ENCODE measurements at places on chromosomes 3 and 15. TPM values are rescaled to one million over a fixed set of nuclear protein-coding genes. Genes with fewer than 3 reads are reported as not detected.

DNA sequence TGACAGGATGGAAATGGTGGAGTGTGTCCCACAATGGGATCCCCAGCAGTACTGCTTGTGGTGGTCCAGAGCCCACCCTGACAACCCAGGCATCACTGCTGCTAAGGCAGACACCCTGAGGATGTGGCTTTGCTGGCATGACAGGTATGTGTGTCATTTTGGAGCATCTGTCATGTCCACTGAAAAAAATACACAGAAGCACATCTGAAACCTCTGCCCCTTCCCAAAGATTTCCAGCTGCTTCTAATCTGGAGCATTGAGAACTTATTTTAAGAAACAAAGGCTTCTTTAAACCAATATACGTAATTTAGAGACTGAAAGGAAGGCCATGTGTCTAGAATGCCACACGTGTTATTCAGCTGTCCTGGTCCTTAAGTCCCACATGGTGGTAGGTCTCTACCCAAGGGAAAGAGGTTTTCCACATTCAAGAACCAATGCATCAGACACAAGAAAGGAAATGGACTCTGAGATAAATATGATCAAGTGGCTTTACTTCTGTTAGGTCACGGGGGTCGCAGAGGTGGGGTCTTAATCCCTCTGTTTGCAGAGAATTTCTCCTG lies 88.3 kb downstream of the PDZRN3 start:
- H3K36me3 ChIP-seq: no peaks in the 10 kb centered on the region
- H3K27me3 ChIP-seq: no peaks in the 10 kb centered on the region
- no peak overlapping the region for H3K27ac ChIP-seq
- H3K4me3 ChIP-seq: no peak overlapping the region
- peaks cover 5% of the 10 kb centered on the region for H3K4me1 ChIP-seq
- DNase-seq: no peak

DNA sequence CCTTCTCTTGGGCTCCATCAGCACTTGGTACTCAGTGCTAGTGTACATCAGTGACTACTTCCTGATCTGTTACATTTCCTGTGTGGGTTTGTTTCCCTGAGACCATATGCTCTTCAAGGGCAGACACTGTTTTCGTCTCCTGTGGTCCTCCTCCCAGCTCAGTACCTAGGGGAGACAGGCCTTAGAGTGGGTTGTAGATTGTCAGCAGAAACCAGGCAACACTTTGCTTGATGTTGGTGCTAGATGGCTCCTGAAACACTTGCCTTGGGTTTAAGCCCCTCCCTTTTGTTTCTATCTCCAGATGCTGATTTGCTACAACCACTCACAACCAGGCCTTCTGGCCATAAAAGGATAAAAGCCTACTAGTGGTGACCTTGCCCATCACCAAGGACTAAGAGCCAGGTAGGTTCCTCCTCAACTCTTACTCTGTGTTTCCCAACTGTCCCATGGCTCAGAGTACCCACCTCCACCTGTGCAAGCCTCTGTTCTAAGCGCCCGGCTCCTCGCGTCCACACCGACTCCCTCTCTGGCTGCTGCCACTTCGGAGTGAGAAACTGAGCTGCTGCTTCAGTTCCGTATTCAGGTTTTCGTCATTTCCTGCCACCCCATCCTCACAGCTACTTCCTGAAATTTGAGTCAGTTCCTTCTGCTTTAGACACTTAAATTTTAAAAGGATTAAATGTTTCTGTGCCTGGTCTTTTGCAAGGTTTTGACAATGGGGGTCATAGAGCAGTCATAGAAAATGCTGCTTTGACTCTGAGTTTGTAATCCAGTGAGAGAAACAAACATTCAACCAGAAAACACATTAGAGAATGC lies at the start of gene HCLS1:
TSS of gene HCLS1 (minus strand) at position 548 of the 816 bp plus-strand sequence. CDS start 2,556 bp downstream, outside the sequence.
- no peaks in the 10 kb centered on the region for H3K27me3 ChIP-seq
- no peak within 1 kb of the TSS for H3K27ac ChIP-seq
- no peak within 1 kb of the TSS for H3K4me3 ChIP-seq
- no peak for DNase-seq
- H3K36me3 ChIP-seq: peaks cover 4% of the 10 kb centered on the region

- H3K27me3 ChIP-seq: peaks cover 2% of the 10 kb centered on the region
- peak; percentile 82 for DNase-seq
- H3K27ac ChIP-seq: peak overlapping the region; percentile 12
- no peak overlapping the region for H3K4me3 ChIP-seq
- peaks cover 15% of the 10 kb centered on the region for H3K4me1 ChIP-seq
These were observed 10.7 kb upstream of the SPTBN5 start for GRCh38 chr15:41904541-41905005.

The PDZRN3 gene
- 21.9 TPM for total RNA-seq

The CD80 gene
- total RNA-seq: not detected

- no peak overlapping the region for H3K4me3 ChIP-seq
- peaks cover 8% of the 10 kb centered on the region for H3K36me3 ChIP-seq
- peak overlapping the region; percentile 12 for H3K27ac ChIP-seq
- H3K4me1 ChIP-seq: peaks cover 9% of the 10 kb centered on the region
- no peak for DNase-seq
These were observed 33.0 kb downstream of the TRIM42 start for GRCh38 chr3:140710711-140711389.

The MINAR1 gene
- total RNA-seq: 8.5 TPM

DNA sequence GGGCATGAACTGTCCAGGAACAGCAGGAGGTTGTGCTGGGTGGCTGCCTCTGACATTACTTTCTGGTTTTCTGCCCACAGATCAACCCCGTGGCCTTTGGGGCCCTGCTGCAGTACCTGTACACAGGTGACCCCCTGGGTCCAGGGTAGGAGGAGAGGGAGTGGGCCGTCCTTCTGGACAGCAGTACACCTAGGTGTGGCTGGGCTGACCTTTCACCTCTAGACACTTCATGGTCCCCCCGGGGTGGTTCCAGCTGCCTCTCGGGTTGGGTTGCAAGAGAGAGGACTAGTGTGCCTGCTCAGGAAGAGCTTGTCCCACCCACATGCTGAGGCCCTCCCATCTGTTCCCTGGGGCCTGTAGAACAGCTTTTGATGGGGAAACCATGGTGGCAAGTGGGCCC lies 3.7 kb downstream of the ABTB1 start:
- H3K36me3 ChIP-seq: no peaks in the 10 kb centered on the region
- DNase-seq: no peak
- peaks cover 17% of the 10 kb centered on the region for H3K27me3 ChIP-seq
- H3K27ac ChIP-seq: no peak overlapping the region
- H3K4me1 ChIP-seq: peaks cover 7% of the 10 kb centered on the region
- no peak overlapping the region for H3K4me3 ChIP-seq

GRCh38 chr3:42732829-42733459 lies 30.3 kb upstream of the HHATL start:
- peaks cover 8% of the 10 kb centered on the region for H3K27me3 ChIP-seq
- H3K27ac ChIP-seq: no peak overlapping the region
- H3K4me3 ChIP-seq: no peak overlapping the region
- peaks cover 2% of the 10 kb centered on the region for H3K4me1 ChIP-seq
- no peak for DNase-seq

The SLC22A13 gene
- total RNA-seq: 1.5 TPM

GRCh38 chr15:60585743-60586708 lies 107.1 kb upstream of the ICE2 start:
- no peaks in the 10 kb centered on the region for H3K27me3 ChIP-seq
- H3K27ac ChIP-seq: no peak overlapping the region
- DNase-seq: peak; percentile 57

The TMEM40 gene
- total RNA-seq: not detected

The PROK2 gene
- not detected for total RNA-seq

The WDR93 gene
- total RNA-seq: not detected

GRCh38 chr3:20288050-20288449 lies 102.0 kb upstream of the SGO1 start:
- DNase-seq: no peak
- H3K27me3 ChIP-seq: no peaks in the 10 kb centered on the region
- no peak overlapping the region for H3K4me3 ChIP-seq
- no peak overlapping the region for H3K27ac ChIP-seq

DNA sequence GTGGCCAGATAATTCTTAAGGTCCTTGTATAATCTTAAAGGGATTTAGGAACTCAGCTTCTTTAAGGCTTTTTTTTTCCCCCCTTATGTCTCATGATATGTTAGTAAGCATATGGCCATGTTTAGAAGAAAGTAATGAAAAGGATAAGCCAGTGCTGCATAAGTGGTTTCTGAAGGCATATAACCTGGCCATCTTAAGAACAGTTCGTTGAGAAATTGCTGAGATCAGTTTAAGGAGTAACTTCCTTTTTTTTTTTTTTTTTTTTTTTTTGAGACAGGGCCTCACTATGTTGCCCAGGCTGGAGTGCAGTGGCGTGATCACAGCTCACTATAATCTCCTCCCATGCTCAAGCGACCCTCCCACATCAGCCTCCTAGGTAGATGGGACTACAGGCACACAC lies 51.7 kb downstream of the UBE2E2 start:
- H3K27me3 ChIP-seq: no peaks in the 10 kb centered on the region
- H3K27ac ChIP-seq: no peak overlapping the region
- H3K36me3 ChIP-seq: no peaks in the 10 kb centered on the region
- H3K4me1 ChIP-seq: no peaks in the 10 kb centered on the region
- DNase-seq: no peak

- H3K4me1 ChIP-seq: peaks cover 12% of the 10 kb centered on the region
- H3K27me3 ChIP-seq: no peaks in the 10 kb centered on the region
- H3K4me3 ChIP-seq: no peak overlapping the region
These were observed 62.0 kb upstream of the ATP2C1 start for GRCh38 chr3:130831719-130832400.

The SERPINI2 gene
- not detected for total RNA-seq

DNA sequence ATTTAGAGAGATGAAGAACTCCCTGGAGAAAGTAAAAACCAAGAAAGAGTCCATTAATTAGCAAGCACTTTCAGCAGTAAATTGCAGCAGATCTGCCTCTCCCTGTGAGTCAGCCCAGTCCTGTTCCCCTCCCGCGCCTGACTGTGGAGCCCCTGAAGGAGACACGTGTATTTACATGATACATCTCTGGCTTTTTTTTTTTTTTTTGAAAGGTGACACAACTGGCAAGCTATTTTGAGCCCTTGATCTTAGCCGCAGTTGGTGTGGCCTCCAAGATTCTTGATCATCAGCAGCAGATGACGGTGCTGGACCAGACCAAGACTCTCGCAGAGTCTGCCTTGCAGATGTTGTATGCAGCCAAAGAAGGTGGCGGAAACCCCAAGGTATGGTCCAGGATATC lies 271.8 kb upstream of the TPM1 start:
- H3K27ac ChIP-seq: no peak overlapping the region
- H3K27me3 ChIP-seq: no peaks in the 10 kb centered on the region
- no peak for DNase-seq
- H3K4me3 ChIP-seq: no peak overlapping the region

DNA sequence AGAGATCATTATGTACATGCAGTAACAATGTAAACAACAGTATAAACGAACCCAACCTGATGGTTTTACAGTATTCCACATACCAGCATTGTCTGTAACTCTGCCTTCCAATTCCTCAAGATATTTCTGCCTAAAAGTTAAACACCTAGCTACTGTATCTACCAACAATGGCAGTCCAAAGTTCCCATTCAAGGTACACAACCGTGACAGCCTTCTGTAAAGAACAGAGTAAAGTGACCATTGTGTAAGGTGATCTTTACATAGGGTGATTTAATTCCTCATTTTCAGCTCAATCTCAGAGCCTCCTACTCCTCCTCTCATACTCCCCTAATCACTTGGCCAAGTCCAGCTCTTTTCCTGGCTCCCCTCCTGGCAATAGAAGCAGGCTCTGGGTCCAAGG lies 10.4 kb downstream of the SECISBP2L start:
- no peaks in the 10 kb centered on the region for H3K36me3 ChIP-seq
- no peak overlapping the region for H3K4me3 ChIP-seq
- no peak overlapping the region for H3K27ac ChIP-seq
- H3K4me1 ChIP-seq: peaks cover 9% of the 10 kb centered on the region
- no peaks in the 10 kb centered on the region for H3K27me3 ChIP-seq
- no peak for DNase-seq

DNA sequence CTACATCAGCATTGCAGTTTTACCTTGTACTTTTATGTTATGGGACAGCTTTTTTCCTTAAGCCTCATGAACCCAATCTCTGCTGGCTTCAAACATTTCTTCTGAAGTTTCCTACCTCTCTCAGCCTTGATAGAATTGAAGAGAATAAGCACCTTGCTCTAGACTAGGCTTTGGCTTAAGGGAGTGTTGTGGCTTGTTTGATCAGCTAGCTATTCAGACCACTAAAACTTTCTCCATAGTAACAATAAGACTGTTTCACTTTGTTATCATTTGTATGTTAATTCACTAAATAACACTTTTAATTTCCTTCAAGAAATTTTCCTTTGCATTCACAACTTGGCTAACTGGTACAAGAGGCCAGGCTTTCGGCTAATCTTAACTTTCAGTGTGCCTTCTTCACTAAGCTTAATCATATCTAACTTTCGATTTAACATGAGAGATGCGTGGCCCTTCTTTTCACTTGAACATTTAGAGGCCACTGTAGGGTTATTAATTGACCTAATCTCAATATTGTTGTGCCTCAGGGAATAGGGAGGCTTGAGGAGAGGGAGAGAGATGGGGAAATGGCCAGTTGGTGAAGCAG lies 8.1 kb upstream of the TIGIT start:
- H3K27ac ChIP-seq: no peak overlapping the region
- no peaks in the 10 kb centered on the region for H3K27me3 ChIP-seq
- DNase-seq: no peak
- H3K36me3 ChIP-seq: no peaks in the 10 kb centered on the region
- H3K4me1 ChIP-seq: no peaks in the 10 kb centered on the region

DNA sequence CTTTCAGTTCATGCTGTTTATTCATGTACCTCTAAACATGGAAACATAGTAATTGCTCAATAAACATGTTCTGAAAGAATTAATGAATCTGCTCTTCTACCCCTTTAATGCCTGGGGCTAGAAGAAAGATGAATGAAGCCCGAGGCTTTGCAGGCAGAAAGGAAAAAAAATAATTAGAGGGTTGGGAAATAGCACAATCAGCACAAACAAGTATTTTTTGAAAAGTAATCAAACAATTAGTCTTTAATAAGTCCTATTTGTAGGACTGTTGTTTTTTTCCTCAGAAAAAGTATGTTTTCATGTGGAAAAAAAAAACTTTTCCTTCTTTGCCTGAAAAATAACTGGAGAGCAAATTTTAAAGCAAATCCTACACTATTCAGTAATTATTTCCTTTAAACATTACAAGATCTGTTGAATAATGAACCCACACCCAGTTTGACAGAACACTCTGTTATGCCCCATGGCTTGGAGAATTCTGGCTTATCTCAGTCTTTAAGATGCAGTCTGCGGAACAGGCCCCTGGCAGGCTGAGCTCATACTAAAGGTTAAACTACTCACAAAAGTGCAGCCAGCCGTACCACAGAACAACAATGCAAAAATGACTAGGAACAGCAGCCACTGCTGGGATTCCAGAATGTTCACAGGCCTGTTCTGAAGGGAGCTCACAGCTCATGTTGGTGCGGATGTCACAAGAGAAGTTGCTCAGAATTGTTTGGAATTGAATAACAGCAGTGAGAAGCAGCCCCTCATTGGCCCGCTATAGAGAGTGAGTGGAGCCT lies 79.2 kb downstream of the ABI3BP start:
- no peak for DNase-seq
- H3K36me3 ChIP-seq: no peaks in the 10 kb centered on the region
- no peak overlapping the region for H3K4me3 ChIP-seq
- H3K27me3 ChIP-seq: no peaks in the 10 kb centered on the region
